Central memory CD4-positive, alpha-beta T cell (primary cell): ENCODE measurements at places on chromosomes 3 and 15.

DNA sequence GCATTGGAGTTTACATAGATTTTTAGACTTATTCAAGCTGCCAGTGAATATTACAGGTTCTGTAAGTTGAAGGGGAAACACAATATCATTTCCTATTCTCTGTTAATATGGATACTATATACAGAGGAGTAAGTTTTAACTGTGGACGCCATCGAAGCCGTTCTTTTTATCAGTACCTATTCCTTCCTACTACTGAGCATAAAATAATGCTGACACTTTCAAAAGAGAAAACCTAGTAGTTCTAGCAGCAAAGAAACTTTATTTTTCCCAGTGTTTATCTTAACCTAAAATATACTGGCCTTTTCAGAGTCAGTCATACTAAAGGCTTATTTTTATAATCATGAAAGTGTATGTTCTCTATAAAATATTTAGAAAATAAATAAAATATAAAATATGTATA lies 14.2 kb downstream of the LRRC31 start:
- no peak for DNase-seq

- no peak for DNase-seq
Observed at GRCh38 chr3:49133226-49133951, 539 bp upstream of the LAMB2 start.

DNA sequence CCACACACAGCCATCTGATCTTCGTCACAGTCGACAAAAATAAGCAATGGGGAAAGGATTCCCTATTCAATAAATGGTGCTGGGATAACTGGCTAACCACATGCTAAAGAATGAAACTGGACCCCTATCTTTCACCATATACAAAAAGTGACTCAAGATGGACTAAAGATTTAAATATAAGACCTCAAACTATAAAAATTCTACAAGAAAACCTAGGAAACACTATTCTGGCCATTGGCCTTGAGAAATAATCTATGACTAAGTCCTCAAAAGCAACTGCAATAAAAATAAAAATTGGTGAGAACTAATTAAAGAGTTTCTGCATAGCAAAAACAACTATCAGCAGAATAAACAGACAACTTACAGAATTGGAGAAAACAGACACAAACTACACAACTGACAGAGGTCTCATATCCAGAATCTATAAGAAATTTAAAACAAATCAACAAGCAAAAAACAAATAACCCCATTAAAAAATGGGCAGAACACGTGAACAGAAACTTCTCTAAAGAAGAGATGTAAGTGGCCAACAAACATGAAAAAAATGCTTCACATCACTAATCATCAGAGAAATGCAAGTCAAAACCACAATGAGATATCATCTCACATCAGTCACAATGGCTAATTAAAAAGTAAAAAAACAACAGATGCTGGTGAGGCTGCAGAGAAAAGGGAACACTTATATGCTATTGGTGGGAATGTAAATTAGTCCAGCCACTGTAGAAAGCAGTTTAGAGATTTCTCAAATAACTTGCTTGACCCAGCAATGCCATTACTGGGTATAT lies 104.0 kb downstream of the NR1I2 start:
- DNase-seq, result no peak

DNA sequence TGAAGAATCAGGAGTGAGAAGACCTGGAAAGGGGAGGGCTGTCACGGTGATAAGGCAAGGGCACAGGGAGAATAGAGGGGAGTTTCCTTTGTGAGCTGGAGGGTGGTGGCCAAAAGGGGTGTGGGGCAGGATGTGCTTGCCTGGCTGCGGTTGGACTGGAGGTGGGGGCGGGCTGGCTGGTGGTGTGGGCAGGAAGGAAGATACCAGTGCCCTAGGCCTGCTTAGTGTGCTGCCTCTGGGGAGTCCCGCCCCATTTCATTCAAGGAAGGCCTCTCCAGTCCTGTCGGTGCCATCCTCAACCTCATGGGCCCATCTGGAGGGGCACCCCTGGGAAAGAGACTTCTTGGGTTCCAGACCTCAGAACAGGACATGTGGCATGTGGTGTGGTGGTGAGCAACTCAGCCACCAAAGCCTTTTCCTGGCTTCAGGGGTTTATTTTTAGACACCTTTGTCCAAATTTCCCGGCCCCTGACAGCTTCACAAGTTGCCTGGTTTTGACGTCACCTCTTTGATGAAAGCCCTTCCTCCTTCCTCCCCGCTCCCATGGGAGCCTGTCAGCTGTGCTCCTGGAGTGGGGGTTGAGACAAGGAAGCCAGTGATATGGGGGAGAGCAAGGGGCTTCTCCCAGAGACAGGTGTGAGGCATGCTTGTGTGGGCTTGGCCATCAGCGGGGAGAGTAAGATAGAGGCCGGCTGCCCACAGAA lies 15.6 kb downstream of the TEX264 start:
- peak; percentile 87 for DNase-seq

DNA sequence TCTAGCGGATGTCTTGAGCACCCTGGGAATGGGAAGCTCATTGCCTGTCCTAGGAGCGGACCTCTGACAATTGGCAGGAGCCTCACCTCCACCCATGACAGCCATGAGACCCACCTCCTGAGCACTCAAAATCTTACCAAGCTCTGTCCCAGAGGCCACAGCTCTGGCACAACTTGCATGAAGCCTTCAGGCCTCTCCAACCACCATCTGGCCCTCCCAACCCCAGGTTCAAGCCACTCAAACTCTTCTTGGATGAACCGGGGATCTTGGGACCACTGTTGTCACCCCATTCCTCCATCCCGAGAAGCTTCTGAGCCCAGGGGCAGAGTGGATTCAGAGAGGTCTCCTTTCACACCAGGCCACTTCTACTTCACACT lies 1.5 kb downstream of the VIPR1 start:
- no peak for DNase-seq

DNA sequence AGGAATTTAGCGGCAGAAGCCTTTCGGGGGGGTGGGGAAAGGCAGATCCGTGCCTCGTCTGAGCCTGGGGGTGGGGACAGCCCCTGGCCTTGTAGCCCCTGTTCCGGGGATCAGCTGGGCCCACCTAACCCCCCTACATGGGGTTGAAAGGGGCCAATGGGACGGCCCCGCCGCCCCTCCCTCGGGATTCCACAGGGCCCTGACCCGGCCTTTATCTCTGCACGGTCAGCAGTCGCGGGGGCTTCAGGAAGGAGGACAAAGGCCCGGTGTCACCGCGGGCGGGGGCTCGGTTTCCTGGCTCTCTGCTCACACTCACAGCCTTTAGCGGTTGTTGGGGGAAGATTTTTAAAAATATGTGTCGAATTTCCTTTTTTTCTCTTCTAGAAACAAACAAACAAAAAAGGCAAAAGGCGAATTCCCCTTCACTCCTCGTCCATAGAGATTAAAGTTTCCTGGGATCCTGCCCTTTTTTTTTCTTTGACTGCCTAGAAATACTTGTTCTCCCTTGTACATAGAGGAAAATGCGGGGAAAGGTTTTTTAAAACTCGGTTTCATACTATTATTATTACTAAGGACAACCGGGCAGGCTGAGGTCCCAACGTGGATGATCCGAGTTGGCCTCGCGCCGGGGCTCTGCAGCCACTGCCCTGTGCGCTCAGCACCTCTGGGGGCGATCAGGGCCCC lies 7.9 kb downstream of the FOXL2 start:
- no peak for DNase-seq

DNA sequence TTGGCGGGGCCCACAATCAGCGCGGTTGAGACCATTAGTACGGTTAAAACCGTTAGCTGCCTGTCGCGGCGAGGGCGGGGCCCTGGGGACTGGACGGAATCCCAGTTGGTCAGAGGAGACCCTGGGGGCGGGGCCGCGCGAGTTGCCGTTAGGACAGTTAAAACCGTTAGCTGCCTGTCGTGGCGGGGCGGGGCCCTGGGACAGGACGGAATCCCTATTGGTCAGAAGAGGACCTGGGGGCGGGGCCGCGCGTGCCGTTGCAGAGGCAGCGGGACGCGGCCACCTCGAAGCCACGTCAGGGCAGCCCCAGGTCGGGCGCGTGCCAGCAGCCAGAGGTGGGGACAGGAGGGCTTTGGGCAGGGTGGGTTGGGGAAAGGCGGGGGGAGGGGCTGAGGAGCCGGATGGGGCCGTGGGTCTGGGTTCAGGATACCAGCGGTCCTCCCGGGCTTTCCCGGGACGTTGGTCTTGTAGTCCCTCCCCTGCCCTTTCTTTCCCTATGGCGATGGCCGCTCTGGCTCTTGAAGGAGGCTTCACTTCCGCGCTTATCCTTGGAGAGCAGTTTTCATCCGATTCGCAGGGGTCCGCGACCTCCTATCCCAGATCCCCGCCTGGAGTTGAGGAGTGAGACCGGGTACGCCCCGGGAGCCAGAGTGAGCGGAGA lies 28.0 kb downstream of the KLHDC8B start:
- DNase-seq, result no peak

DNA sequence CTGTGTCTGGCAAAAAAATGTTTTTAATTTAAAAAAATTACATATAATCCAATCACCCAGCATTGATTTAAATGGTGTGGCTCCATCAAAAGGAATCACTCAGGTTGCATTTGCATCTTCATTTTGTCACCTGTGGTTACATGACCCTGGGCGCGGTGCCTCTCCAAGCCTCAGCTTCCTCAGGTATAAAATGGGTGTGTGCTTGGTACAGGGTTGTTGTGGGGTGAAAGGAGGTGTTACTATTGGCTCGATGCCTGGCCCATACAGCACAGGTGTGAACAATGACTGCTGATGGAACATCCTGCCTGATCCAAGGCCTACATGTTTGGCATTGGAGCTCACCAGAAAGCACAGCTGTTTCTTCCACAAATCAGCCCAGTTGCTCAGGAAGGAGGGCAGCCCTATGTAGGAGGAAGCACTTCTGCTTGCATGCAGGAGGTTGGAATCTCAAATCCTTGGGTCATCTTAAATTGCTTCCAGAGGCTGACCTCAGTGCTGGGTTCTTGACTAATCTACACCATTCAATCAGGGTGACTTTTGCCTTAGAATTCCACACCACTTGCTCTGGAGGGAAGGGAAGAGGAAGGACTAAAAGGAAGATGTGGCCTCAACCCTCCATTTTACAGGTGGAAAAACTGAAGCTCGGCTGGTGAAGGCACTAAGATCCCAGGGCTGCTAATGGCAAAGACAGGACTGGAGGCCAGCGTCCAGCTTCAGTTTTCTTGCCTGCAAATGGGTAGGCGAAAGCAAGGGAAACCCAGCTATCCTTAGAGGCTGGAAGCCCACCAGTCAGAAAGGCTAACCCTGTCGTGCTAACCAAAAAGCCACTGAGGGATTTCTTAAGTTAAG lies 31.7 kb downstream of the BHLHE40 start:
- DNase-seq, result peak; percentile 52

DNA sequence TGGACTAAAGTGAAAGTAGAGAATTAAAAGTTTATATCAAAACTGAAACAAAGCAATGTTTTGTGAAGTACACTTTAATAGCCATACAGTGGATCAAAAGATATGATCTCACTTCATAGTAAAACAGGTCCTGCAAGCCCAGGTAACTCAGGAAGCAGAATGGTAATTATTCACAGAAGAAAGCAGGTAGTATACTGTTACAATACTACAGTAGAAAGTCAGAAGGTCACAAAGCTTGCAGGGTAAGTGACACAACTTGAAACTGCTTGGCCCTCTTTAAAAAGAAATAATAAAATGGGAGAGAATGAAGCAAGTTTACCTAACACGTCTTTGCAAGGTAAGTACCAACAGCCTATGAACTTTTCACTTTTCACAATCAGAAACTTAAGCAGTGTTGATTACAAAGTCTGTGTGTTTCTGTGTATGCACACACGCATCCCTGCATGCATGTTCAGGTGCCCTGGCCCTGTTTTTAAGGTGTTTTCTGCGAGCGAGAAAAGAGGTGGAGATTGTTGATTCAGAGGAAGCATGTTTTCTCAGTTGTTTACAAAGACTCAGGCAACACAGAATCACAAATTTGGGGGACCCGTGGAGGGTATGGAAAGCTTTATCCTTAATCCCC lies at the start of gene NAALADL2:
Gene NAALADL2, plus strand, starts transcription at position 221 of the 622 bp plus-strand sequence.
- DNase-seq, result no peak

DNA sequence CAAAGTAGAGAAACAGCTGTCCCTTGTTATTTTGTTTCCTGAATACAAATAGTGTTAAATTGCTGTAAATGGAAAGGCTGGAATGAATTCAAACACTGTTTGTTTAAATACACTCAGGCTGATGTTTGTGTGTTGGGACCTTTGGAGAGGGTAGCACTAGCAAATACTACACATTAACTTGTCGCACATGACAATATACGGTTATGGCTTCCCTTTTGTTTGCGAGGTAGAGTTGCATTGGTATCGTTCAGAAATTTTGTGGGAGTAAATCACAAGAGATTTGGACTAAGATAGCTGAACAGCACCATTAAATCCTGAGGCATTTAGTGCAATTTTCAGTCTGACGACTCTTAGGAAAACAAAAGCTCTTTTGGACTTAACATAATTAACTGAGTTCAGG lies 213.0 kb upstream of the ROBO2 start:
- no peak for DNase-seq

- no peak for DNase-seq
Observed at GRCh38 chr3:60101621-60102020, 1051.8 kb upstream of the CFAP20DC start.

DNA sequence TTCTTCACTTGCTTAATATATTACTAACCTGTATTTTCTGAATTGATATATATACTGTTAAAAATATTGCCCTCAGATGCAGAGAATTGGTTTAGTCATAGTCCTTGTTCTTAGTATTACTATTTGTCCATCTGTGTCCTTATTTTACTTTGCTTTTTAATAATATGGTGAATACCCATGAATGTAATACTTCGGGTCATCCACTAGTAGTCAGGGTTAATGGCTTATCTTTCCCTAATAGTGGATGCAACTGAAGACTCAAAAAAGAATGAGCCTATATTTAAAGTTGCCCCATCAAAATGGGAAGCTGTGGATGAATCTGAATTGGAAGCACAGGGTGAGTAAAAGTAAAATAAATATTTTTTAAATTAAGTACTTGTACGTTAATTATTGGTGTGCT lies 36.5 kb downstream of the U2SURP start:
- no peak for DNase-seq

GRCh38 chr15:63469984-63470383 lies 34.4 kb upstream of the USP3 start:
- no peak for DNase-seq

DNA sequence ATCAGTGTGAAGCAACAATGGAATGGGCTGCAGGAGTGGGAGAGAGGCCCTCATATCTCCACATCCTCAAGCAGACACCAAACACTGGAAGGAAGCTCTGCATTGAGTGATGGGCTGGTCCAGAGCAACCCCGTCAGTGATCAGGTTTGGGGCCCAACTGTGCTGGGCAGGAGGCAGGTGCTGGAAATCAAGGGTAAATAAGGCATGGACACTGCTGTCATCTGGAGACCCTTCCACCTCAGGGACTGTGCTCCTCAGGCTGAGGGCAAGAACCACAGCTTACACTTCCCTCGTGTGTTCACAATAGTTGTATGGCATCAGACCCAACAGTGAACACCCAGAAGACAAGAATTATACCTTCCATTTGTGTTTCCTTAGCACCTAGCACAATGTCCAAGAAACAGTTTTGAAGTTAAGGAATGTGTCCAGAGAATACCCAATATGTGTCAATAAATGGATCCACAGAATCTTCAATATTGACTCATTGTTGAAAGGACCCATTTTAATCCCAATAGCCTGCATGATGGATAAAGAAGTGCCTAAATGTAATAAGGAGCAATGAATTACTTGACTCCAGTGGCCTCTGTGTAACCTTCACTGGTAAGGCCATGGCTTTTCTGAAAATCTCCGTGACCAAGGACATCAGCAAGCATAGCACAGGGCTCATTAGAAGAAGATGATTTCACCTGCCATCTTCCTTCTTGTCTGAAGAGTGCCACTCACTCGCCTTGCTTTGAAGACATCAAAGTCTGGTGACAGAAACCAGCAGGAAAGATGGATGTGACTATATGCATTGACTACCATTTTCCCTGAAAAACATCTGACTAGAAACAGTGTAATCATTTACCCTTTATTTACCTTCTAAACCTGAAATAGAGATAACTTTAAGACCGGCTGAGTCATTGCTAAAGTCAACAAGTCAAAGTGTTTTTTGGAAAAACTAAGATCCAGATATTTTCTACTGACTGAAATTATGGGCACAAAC lies 7.0 kb upstream of the AHSG start:
- DNase-seq, result no peak
